Stimulated activated CD4-positive, alpha-beta T cell treated with anti-CD3 and anti-CD28 coated beads, Interleukin-2, amount 100 ng/mL, for 24 hours (primary cell): ENCODE measurements at places on chromosomes 6 and 20.

DNA sequence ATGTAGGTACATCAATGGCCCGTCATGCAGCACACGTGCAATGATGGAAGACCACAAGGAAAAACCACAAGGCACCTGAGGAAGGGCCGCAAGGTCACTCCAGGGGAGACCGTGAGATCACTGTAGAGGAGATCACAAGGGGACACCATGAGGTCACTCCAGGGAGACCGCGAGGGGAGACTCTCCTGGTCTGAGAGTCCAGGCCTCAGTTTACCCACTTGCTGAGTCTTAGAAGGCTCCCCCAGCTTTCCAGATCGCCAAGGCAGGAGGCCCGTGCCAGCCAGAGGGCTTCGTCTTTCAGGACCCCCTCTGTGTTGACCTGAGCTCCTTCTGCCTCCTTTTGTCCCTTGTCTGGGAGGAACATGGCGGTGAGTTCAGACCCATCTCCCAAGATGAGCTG lies 232.2 kb downstream of the ERMARD start:
- DNase-seq: no peak

DNA sequence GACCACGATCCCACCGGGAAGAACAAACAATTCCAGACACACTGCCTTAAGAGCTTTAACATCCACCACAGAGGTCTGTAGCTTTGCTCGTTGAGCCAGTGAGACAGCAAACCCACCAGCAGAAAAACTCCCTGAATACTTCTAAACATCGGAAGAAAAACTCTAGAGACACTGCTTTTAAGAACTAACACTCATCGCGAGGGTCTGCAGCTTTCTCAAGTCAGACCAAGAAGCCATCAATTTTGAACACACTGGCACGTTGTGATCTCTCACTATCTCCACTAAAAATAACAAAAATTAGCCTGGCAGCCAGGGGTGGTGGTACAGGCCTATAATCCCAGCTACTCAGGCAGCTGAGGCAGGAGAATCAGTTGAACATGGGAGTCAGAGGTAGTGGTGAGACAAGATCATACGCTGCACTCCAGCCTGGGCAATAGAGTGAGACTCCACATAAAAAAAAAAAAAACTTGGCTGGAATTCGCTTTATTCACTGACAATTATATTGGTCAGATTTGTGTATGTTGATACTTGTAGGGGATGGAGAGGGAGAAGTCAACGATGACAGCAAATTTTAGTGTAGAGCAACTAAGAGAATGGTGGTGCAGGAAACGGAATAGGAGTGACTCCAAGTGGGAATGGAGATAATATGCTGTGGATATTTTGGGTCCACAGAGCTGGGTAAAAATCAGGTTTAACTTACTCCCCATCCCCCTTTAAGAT lies 860 bp upstream of the TMEM14C start:
- DNase-seq: no peak

DNA sequence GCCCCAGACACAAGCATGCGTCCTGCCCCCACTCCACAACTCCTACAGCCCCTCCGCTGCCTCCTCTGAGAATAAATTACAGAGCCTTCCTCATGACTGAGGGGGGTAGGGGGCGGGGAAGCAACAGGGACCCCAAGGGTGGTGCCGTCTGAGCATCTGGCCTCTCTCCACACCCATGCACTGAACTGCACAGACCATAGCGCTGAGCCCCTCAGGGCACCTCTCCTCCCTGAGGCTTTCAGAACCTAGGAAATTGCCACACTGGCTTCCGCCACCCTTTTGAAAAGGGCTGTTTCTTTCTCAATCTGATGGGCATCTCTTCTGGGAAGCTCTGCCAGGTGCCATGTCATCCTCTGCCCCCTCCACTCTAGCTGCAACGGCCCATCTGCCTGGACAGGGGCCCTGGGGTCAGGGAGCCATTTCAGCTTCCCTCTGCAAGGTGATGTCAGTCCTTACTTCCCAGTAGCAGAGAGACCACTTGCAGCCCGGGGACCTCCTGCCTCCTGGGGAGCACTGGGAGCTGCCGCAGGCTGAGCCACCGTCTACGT lies 2.5 kb downstream of the CST7 start:
- DNase-seq: no peak

DNA sequence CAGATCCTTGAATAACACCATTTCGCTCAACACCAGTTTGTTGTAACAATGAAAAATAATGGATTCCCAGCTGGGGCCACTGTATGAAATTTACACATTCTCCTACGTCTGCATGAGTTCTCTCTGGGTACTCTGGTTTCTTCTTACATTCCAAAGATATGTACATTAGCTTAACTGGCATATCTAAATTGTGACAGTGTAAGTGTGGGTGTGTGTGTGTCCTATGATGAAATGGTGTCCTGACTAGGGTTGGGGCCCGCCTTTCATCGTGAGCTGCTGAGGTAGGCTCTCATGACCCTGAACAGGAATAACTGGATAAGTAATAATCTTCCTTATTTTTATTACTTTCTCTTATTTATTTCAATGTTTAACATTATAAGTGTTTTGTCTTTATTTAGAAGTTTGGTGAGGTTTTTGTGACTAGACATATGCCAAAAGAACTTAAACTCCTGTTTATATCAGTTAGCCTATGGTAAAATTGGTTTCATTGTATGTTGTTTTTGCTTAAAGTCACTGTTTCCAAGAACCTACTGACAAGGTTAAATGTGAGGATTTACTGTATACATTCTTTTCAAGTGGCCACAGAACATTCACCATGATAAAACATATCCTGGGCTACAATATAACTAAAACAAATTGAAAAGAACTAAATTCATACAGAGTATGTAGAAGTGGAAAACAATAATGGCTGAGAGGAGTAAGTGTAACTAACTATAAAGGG lies 42.4 kb downstream of the RBL1 start:
- DNase-seq: no peak

GRCh38 chr20:49690899-49691620 lies 22.6 kb downstream of the B4GALT5 start:
- no peak for DNase-seq

DNA sequence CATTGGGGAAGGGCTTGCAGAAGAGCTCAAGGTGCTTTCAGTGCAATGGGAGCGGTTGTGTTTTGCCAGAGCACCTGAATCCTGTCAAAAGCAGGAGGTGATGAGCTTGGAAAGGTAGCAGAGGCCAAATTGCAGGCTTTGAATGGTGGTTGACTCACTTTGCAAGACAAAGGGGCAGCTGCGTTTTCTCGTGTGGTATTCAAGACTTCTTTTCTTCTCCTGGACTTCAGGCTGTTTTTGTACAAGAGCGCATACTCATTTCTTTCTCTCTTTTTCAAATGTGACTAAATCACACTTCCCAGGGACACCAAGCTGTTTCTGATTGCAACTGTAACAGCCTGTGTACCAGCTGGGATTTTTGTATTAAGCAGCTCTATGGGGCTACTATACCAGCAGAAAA lies 32.3 kb downstream of the GHRH start:
- DNase-seq: no peak

- DNase-seq: peak; percentile 25
Observed at GRCh38 chr6:137488150-137489045, 5.8 kb downstream of the OLIG3 start.
